ENCODE measurements at places on chromosomes 5 and 9.

GRCh38 chr5:60362158-60362557 lies 337.8 kb downstream of the DEPDC1B start:
- DNase-seq = no peak

- DNase-seq = no peak
Observed at GRCh38 chr5:115686051-115686737, 60.4 kb upstream of the TMED7 start.

DNA sequence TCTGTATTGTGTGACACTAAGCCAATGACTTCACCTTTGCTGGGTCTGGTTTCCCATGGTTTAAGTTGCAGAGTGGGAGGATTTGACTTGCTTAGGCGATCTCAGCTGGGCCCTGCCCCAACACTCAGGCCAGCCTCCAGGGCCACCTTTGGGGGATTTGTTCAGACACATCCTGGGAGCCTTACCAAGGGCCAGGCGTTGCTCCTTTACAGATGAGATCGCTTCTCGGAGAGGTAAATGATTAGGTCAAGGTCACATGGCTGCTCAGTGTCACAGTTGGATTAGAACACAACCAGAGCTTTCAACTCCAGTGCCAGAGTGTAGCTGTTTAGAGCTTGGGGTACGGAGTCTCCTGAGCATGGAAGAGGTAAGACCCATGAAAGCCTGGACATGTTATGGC lies 57.5 kb downstream of the COL27A1 start:
- no peak for DNase-seq

- DNase-seq = peak; percentile 62
Observed at GRCh38 chr5:136212252-136212721, 19.3 kb upstream of the SMIM32 start.

- no peak for DNase-seq
Observed at GRCh38 chr9:5851445-5851844, 18.5 kb upstream of the ERMP1 start.

GRCh38 chr9:31824860-31825259 lies 559.6 kb upstream of the ACO1 start:
- DNase-seq = peak; percentile 48

DNA sequence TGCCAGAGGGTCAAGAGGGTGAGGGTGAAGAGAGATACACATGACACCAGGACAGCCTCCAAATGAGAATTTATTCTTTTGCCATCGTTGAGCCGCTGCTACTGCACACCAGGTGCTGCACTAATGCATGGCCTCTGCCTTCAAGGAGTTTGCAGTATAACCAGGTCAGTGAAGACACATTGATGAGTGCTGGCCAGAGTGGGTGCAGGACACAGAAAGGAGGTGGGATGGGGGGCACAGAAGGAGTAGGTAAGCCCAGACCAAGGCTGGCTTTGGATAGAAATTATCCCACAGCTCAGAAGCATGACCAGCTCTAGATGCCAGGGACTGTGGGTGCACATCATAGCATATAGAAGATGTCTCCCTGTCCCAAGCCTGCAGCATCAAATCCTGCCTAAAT lies 38.0 kb downstream of the FOXI1 start:
- no peak for DNase-seq

DNA sequence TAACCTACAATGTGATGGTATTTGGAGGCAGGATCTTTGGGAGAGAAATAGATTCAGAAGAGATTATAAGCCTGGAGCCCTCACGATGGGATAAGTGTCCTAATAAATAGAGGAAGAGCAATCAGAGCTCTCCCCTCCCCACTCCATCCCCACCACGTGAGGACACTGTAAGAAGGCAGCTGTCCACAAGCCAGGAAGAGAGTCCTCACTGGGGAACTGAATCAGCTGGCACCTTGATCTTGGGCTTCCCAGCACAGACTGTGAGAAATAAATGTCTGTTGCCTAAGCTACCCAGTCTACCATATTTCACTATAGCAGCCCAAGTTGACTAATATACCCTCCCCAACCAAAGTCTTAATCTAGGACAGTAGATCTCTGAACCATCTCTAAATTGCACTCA lies 118.1 kb downstream of the SUSD1 start:
- DNase-seq = no peak

- DNase-seq = no peak
Observed at GRCh38 chr5:142311725-142312124, 13.1 kb downstream of the SPRY4 start.

GRCh38 chr5:170612256-170612678 lies 108.4 kb downstream of the KCNIP1 start:
- no peak for DNase-seq

GRCh38 chr9:88236511-88237478 lies 98.5 kb upstream of the SPATA31C2 start:
- no peak for DNase-seq

GRCh38 chr5:99122976-99123375 lies 194.2 kb upstream of the CHD1 start:
- no peak for DNase-seq

- DNase-seq = no peak
Observed at GRCh38 chr9:137813651-137814415, 63.7 kb upstream of the CACNA1B start.

DNA sequence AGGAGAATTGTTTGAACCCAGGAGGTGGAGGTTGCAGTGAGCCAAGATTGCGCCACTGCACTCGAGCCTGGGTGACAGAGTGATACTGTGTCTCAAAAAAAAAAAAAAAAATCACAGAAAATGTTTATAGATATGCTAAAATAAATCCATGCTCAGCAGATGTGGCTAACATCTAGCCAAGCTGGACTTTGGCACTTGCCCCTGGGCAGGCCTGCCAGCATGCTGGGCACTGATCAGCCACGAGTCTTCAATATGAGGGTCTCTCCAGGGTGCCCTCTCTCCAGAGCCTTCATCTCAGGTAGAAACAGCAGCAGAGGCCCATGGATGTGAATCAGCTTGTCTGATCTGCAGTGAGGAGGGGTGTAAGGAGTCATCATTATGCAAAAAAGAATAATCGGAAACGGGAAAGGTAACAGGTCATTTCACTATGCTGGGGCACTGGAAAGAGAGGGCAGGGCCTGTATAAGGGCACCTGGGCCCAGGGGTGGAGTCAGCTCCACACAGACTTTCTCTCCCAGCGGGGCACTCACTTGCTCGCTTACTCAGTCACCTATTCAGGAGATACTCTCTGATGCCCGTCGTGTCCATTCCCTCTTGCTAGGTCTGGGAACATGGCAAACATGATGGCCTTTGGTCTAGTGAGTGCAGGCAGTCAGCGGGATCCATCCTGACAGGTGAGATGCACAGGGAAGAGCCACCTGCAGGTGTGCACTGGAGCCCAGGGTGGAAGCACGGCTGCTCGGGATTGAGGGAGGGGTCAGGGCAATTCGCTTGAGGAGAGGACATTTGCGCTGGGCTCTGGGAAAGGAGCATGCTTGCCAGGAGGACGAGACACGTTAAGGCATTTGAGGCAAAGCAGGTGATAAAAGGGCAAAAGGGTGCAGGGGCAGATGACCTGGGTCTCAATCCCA lies 17.1 kb downstream of the RNF44 start:
- DNase-seq = no peak

DNA sequence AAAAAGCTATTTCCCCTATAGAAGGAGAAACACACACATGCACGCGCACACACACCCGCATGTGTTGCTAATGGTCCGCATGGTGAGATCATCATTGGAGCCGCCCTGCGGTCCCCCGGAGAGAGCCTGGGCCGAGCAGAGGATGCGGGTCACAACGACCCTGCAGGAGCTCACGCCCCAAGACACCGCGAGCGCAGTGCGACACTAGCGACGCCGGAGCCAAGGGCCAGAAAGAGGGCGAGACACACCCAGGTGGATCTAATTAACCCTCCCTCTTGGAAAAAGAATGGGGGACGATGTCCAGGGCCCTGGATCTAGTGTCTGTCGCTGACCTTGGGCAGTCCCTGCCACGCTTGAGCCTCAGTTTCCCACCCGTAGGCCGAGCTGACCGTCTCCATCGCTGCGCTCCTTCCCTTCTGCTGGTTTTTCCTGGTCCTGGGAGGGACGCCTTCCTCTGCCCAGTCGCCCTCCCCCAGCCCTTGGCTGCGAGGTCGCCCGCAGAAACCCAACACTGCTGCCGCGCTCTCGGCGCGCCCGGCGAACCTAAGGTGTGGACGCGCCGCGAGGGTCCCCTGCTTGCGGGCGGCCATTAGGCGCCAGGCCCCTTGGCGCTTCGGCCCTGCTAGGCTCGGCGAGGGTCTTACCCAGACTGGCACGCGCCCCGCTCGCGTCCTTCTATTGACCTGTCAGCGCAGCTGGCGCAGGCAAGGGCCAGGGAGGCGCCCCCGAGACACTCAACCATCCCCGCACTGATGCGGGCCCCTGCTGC lies 47.5 kb upstream of the RNF20 start:
- DNase-seq = peak; percentile 45

- DNase-seq = no peak
Observed at GRCh38 chr9:137247135-137247915, 3.8 kb upstream of the STPG3 start.

GRCh38 chr5:159181152-159181551 lies 28.2 kb downstream of the RNF145 start:
- DNase-seq = no peak

- DNase-seq = no peak
Observed at GRCh38 chr5:80753712-80754111, 98.9 kb upstream of the DHFR start.

GRCh38 chr9:29697011-29697410 lies 2123.7 kb upstream of the C9orf72 start:
- DNase-seq = no peak

- DNase-seq = no peak
Observed at GRCh38 chr5:120152931-120153330, 311.2 kb upstream of the PRR16 start.

GRCh38 chr9:129482521-129483414 lies 138.1 kb downstream of the C9orf50 start:
- peak; percentile 72 for DNase-seq

DNA sequence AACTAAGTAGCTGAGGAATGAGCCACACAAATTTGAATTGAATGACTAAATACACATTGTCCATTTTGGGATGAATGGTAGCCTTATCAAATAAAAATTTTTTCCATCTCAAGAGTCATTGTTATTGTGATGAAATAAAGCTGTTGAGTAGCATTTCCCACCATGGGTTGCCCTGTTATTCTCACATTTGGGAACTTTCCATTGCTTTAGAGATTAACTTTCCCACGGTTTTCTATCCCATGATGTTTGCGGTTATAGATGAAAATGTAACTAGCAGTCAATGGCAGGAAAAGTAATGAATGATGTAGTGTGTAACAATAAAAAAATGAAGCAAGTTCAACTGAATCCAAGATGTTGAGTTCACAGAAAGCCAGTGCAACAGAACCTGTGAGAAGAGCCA lies 59.9 kb upstream of the PLPP1 start:
- DNase-seq = no peak

Data from HuH-7 (cell line).